ENCODE measurements at places on chromosomes 7 and 10.

GRCh38 chr7:86558680-86559501 lies 84.8 kb upstream of the GRM3 start:
- no peak for DNase-seq

DNA sequence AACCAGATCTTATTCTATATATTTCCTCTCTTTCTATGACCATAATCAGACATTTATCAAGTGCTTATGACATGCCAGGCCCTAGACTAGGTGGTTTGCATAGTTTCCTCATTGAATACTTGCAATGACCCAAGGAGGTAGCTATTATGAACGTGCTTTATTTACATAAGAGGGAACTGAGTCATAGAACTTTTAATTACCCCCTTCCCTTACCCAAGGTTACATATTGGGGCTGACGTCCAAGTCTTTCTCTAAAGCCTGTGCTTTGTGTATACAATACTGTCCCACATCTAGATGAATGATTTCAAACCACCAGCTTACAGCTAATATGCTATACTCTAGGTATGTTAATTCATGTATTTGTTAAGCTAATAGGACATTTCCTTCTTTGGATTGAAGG lies 91.9 kb upstream of the NPY start:
- no peak for DNase-seq

DNA sequence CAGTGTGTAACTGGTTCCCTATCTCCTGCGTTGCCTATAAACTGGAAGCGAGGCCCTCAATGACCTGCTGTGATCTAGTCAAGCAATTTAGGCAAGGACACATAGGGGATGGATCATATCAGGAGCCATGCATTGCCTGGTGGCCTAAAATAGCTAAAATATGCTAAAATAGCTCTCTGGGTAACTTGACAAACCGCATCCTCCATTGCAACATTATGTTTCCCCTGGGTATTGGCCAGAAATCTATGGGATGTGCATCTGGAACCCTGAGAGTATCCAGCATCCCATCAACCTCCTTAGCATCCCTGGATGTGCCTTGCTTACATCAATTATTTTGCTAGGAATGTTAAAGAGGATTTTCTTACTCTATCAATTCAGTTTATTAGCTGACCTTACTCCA lies 91.7 kb upstream of the ADCY1 start:
- no peak for DNase-seq

DNA sequence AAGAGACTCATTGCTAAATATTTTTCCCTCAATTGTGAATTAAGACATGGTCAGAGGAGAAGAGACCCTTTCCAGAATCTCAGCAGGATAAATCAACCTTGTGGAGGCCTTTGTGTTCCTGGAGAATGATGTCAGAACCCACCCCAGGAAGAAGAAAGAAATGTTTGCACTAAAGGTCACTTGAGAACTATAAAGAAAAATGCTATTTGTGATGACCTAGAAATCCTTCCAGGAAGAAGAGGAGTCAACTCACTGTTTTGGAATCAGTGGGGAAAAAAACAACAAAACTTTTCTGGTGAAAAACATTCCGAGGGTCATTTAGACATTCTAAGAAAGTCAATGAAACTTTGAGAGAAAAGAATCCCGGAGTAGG lies 129.1 kb upstream of the ANKRD1 start:
- no peak for DNase-seq

DNA sequence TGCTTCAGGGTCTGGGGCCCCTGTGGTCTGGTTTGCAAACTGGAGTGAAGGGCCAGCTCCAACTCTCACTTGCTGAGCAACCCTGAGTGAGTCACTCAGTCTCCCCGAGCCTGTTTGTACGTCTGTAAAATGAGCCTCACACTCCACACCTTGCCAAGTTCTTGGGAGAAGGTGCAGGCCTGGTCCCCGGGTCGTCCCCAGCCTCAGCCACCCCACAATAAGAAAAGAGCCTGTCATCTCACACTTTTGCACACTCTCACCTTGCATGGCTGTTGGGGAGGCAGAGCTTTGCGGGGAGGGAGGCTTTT lies 5.2 kb downstream of the GRIFIN start:
- DNase-seq = no peak

DNA sequence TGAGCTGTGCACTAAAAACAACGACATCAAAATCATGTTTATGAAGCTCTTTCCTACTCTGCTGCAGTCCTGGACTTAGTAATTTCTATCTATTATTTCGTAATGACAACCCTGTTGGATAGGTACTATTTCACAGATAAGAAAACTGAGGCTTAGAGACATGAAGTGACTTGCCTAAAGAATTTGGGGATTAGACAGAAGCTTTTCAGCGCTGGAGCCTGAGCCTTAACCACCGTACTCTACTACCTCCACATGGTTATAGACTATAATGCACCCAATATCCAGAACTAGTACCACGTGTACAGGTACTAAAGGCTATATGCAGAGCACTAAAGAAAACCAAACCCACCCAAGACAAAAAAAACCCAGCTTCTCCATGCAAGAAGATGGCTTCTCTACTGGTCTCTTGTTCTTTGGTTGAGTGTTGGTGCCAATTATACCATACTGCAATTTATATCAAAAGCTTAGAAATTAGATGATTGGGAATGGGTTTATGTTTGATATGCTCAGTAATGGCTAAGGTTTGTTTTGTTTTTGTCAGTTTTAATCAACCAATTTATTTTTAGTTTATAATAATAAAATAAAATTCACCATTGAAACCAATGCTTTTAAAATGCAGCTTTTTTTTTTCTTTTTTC lies 6.5 kb upstream of the SNX10 start:
- no peak for DNase-seq

DNA sequence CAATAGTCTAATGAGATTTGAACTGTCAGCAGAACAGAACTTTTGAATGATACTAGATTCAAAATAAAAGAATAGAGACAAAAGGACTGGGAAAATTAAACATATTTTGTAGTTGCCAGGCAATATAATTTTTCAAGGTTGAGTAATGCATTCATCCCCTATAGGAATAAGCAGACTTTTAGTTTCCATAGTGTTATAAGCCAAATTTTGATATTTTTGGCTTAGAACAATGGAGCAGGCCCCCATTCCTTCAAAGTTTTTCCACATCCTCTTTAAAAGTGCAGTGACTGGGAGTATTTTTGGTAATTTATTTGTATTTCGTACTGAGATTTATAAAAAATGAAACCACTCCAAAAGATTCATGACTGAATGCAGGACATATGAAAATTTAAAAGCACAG lies 24.0 kb downstream of the MEOX2 start:
- no peak for DNase-seq

- DNase-seq = no peak
Measured at GRCh38 chr10:123266971-123267370, 112.8 kb downstream of the BUB3 start.

DNA sequence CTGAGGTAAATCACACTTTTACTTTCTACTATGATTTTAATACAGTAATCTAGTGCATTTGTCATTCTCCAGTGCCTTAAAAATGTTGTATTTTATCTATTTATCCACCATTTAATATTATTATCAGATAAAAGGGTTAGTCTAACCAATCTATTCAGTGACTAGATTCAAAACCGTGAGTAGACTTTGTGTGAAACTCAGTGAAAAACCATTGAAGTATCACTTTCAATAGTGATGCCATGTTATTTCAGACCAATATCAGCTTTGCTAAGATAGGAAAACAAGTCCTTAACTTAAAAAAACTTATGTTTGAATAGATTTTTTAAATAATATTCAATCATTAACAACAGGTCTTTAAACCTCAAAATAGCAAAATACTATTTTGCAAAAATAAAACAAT lies 1628.7 kb downstream of the REEP3 start:
- no peak for DNase-seq

DNA sequence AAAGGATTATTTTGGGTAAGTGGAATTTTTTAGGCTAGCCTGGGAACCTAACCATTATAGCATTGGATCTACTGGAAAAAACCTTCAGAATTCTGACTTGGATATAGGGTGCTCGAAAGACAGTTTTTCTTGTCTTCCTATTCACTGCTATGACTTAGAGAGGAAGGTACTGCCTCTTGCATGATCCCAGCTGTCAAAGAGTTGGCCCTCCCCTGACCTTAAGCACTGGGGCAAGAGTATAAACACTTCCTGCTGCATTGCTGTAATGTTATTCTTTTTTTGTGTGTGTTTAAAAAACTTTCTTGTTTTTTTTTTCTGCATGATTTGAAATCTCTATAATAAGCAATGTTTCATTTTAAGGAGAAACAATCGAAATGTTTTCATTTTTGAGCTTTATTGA lies 113.0 kb downstream of the LRMDA start:
- DNase-seq = no peak

- no peak for DNase-seq
Measured at GRCh38 chr7:139200382-139200781, 30.7 kb upstream of the UBN2 start.

GRCh38 chr10:101736666-101737065 lies 39.2 kb downstream of the FGF8 start:
- no peak for DNase-seq

DNA sequence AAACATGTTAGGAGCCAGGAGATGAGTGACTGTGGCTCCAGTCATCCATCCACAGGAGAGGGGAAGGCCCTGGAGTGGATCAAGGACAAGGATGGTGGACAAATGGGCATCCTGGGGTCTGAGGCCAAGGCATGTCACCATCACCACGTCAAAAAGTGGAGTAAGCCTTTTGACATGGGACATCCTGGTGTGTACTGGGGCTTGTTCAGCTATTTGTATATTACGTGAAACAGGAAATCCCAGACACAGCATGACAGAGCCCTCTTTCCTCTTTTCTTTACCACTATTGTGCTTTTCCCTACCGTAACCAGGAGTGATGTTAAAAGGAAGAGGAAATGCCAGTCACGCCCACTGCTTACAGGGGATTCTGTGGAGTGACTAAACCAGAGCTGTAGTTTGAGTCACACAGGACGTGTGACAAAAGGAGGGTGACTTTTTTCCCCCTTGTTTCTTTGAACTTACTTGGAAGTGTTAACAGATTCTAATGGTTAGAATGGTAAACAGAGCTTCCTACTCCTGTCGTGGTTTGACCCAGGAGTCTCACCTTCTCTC lies 15.4 kb downstream of the ACSL5 start:
- DNase-seq = no peak

DNA sequence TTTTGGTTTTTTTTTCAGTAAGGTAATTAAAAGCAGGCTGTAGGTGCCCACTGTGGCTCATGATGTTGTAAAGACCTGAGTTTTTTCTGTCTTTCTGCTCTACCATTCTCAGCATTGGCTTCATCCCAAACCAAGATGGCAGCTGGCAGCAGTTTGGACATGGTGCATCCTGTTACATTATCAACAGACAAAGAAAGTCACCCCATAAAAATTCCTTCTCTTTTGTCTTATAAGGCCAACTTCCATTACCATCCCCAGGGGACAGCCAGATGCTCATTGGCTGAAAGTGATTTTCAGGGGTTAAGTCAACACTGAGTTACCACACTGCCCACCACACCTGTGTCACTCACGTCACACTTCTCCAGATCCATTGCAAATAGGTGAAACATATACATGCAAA lies 558.4 kb downstream of the SDK1 start:
- no peak for DNase-seq

DNA sequence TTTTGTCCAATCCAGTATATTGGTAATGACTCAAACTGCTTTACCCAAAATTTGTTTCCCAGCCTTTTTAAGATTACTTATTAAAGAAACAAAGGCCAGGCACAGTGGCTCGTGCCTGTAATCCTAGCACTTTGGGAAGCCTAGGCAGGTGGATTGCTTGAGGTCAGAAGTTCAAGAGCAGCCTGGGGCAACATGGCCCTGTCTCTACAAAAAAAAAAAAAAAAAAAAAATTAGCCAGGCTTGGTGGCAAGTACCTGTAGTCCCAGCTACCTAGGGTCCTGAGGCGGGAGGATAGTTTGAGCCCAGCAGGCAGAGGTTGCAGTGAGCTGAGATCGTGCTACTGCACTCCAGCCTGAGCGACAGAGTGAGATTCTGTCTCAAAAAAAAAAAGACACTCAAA lies 7.0 kb upstream of the ARHGAP12 start:
- DNase-seq = no peak

DNA sequence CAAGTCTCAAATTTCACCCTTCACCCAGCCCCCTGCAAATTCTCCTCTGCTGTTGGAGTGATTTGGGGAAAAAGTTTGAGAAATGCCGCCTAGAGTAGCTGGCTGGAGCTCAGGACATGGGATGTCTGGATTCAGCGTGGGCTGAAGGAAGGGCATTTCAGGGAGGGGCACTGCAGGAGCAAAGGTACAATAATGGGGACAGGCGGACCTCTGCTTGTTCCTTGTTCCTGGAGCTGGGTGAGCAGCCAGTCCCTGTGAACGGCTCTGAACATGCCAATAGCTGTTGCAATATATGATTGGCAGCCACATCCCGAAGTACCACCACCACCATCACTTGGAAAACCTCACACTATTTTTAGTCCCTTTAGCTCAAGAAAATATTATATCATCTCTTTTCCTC lies 23.4 kb downstream of the ADRA2A start:
- no peak for DNase-seq

- no peak for DNase-seq
Measured at GRCh38 chr10:83816942-83817341, 322.4 kb upstream of the GHITM start.

DNA sequence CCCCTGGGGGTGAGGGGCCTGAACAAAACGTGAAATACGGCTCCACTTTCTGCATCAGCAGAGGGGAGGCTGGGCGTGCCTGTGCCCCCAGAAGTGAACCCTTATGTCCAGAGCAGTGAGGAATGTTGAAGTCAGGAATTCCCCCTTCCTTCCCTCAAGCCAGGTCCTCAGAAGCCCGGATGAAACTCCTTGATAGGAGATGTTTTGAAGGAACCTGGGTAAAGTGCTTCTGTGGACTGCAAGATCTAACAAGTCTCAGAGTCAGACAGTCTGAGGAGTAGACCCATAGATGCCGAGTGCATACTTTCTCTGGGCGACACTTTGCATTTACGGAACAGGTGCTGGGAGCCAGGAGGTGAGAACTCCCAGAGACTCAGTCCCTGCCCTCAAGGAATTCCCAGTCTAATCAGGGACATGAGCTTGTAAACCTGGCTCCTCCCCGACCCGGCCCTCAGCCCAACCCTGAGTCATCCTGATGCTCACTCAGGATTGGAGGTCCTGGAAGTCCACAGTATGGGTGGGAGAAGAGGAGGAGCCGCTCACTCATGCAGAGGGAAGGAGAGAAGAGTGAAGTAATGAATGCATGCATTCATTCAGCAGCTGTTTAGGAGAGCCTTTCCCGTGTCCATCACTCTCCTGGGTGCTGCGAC lies 179.5 kb upstream of the ITGB1 start:
- DNase-seq = no peak

DNA sequence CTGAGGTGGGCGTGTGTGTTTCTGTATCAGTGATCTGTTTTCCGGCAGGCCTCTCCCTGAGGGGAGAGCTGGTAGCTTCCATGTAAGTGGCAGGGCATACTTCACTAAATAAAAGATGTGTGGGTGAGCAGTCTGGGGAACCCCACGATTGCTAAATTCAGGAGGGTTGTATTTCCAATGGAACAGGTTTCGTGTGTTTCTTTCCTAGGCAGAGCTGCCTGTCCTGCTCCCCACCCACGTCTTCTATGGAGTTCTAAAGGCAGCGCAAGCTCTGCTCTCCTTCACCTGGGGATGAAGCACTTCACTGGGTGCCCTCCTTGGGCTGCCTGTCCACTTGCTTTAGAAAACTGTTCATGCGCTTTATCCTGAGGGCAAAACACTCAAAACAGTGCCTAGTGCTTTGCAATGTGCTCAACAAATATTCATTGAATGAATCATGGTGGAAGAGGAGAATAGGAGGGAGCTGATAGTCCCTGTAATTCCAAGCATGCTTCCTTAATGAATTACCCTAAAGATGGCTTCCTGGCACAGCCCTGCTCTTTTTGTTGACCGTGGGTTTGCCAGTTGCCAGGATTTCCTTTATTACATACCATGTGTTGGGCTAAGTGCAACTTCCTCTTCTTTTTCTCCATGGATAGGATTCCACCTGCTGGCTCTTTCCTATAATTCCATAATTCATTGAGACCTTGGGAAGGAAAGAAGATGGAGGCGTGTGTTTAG lies 50.6 kb upstream of the SRPK2 start:
- DNase-seq = no peak
